COR-L47 (cell line): ENCODE measurements at places on chromosomes 11 and 22.

GRCh38 chr22:42162728-42163489 is 32.3 kb upstream of the CYP2D6 start:
- no peak for DNase-seq

- DNase-seq: no peak
Observed at GRCh38 chr11:33179348-33179803, 18.1 kb upstream of the CSTF3 start.

- no peak for DNase-seq
Observed at GRCh38 chr11:66365711-66366619, 5.6 kb downstream of the SLC29A2 start.

DNA sequence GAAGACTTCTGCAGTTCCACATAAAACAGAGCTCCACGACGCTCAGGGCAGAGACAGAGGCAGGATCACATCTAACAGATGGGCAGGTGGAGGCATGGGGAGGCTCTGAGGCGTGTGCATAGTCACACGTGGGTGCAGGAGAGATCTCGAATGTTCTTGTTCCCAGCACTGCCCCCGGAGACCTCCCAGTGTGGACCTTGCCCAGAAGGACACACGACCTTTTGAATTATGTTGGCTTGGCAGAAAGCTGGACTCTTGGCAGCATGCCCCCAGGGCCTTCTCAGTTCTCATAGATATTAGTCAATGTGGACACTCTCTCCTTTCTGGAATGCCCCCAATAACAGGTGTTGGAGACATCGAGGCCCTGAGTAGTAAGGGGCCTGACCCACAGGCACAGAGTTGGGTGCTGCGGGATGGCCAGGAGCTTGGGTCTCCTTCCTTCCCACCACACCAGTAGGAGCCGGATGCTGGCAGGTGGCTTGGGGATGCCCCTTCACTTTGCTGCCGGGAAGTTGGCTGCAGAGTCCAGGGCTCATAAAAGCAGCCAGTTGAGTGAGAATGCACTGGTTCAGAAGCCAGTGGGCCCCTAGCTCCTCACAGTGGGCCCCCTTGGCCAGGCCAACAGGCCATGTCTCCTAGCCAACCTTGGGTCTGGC is 12.1 kb downstream of the MYEOV start:
- DNase-seq: no peak

- DNase-seq: no peak
Observed at GRCh38 chr11:93000511-93001476, 31.3 kb downstream of the MTNR1B start.

- no peak for DNase-seq
Observed at GRCh38 chr22:46575911-46576555, 38.6 kb upstream of the CELSR1 start.
